Stimulated activated CD4-positive, alpha-beta T cell treated with anti-CD3 and anti-CD28 coated beads, Interleukin-12 subunit alpha, Interleukin-12 subunit beta, amount 100 ng/mL, for 48 hours (primary cell): ENCODE measurements at places on chromosomes 3 and 15.

DNA sequence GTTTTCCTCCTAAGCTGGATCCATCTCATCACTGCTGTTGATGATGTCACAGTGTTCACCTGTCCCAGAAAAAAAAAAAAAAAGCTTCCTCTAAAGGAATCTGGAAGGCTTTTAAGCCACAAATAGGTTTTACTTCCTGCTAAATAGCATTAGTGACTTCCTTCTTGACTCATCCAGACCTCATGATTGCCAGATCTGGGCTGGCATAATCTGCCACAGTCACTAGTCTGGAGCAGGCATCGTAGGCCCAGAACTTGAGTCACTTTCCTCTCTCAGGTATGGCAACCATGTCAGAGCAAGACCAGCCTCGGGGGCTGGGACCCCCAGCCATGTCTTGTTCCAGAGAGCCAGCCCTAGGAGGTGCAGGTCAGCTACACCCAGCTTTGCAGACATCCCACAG lies 266.5 kb upstream of the CADM2 start:
- DNase-seq: no peak

DNA sequence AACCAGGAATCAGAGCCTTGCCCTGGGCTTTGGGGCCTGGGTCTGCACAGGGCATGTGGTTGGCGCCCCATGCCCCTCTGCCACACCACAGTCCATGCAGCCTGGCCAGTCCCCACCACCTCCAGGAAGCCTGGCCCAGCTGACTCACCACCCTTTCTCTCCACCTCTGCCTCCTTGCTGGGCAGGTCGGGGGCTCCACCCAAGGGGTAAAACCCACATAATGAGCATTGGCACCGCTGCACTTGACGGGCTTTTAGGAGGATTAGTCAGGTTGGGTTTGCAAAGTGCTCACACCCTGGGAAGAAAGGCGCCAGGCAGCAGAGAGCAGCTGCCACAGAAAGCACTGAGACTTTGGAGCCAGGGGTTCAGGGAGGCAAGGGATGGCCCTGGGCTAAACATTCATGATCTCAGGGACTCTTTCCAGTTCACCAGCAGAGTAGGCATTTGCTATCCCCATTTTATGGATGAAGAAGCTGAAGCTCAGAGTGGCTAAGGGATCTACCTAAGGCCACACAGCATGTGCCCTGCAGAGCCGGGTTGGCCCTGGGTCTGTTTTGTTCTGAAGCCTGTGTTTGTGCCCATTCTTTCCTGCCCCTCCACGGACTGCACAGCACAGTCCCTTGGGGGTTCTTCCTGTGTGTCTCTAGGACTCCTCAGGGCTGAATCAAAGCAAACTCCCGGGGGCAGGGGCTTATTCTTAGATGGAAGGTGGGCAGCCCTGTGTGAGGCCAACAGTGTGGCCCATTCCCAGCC lies 113.4 kb downstream of the ETFA start:
- no peak for DNase-seq

GRCh38 chr3:16743276-16743675 lies 138.1 kb upstream of the DAZL start:
- no peak for DNase-seq

- no peak for DNase-seq
Measured at GRCh38 chr3:56833022-56833421, 31.3 kb upstream of the ARHGEF3 start.

GRCh38 chr3:4522947-4523346 lies 29.8 kb downstream of the ITPR1 start:
- DNase-seq: no peak

DNA sequence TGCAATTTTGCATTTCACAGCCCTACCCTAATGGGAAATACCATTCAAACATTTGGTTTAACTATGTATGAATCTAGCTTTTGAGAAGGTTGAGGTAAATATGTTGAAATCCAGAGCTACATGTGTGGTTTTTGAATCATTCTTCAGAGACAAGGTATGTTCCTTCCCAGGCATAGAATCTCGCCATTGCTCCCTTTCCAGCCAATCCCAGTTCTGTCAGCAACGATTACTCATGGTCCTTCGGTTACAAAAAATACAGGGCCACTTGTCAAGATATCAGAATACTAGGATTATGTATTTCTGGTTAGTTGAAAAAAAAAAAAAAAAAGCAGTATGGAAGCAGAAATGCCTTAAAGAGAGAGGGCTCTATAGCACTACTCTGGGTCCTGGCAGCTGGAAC lies 182.4 kb downstream of the RBMS3 start:
- no peak for DNase-seq

DNA sequence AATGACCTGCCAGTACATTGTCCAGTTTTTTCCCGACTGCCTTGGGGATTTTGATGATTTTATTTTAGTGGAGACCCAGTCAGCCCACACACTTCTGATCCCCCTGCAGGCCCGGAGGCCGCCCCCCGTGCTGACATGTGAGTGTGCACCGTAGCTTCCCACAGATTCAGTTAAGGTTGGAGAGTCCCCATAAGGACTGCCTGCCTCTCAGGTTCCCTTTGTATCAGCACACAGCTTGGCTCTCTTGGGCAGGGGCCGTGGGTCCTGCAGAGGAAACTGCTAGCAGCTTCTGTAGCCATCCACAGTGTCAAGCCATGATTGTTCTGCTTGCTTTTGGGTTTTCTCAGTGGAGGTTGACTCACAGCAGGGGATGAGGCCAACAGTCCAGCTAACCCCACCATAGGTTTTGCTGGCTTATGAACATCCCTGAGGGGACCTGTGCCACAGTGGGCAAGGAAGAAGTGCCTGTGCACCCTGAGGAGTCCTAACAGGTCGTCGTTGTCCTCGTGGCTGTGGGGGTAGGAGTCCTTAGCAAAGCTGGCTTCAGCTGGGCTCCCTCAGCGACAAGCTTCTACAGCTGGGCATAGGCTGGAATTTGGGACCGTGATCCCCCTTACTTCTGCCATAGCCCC lies 46.4 kb downstream of the DLEC1 start:
- DNase-seq: no peak

- no peak for DNase-seq
Measured at GRCh38 chr3:109224333-109224732, 87.8 kb downstream of the C3orf85 start.

DNA sequence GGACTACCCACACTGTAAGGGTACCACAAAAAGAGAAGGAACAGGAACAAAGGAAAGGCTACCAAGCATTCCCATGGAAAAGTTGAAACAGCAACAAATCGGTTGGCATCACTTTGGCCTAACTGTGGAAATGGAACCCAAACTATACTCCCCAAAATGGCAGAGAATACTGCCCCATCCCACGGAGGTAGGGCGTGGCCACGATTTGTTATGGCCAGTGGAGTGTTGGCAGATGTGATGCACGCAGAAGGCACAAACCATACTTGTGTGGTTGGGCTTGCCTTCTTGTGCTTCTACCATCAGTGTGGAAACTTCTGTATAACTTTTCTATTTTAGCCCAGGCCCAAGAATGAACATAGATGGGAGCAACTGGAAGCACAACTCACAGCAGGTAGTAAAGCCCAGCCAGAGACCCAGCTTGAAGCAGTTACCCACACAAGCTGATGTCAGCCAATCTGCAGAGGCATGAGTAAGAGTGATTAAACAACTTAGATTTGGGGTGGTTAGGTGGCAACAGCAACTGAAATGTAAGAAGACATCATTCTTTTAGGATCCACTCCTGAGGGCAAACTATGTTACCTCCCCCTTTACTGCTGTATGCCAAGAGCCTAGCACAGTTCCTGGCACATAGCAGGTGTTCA lies 64.1 kb downstream of the BTD start:
- DNase-seq: no peak

DNA sequence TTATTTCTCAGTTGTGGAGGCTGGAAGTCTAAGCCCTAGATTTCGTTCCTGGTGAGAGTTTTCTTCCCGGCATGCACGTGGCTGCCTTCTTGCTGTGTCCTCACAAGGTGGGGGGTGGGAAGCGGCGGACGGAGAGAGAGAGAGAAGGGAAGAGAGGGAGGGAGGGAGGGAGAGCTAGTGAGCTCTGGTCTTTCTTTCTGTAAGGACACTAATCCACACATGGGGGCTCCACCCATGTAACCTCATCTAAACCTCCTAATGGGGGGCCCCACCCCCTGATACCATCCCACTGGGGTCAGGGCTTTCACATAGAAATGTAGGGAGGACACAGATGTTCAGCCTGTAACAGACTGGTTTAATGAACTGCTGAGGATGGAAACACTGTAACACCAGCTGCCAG lies 7.3 kb downstream of the FBLN2 start:
- no peak for DNase-seq

- DNase-seq: no peak
Measured at GRCh38 chr3:10442151-10442795, 63.1 kb downstream of the ATP2B2 start.

GRCh38 chr15:91258415-91258759 lies 158.3 kb downstream of the SV2B start:
- DNase-seq: no peak

GRCh38 chr15:80568298-80568697 lies 126.8 kb upstream of the ABHD17C start:
- no peak for DNase-seq

DNA sequence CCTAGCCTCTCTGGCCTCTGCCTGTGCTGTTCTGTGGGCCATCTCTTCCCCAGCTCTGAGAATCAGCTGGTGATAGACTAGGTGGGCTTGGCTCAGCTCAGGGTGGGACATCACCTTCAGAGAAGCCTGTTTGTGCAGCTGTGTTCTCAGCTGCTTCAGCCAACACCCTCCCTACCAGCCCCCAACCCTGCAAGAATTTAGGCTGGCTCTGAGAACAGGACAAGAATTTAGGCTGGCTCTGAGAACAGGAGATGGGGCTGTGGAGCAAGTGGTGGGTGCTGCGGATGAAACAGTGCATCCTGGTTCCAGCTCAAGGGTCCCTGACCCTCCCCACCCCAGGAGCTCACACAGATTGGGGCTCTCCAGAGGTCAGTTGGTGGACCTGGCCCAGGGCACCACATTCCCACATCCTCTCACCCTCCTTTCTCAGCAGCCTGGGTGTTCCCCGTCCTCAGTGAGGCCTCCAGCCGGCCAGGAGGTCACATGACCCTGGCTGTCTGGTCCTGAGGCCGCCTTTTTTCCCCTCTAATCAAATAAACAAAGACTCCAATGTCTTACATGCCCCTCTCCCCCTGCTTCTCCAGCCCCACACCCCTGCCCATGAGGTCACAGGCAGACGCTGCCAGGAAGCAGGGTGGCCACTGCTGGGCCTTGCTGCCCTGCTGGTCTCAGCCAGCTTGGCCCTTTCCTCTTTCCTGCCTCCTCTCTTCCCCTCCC lies 14.9 kb downstream of the PLEKHO2 start:
- DNase-seq: no peak

DNA sequence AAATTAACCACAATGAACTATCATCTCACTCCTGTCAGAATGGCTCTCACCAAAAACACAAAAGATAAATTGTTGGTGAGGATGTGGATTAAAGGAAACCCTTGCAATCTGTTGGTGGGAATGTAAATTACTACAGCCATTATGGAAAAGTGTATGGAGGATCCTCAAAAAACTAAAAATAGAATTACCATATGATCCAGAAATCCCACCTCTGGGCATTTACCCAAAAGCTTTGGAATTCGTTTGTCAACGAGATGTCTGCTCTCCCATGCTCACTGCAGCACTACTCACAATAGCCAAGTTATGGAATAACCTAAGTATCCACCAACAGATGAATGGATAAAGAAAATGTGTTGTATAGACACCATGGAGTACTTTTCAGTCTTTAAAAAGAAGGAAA lies 21.6 kb downstream of the FSIP1 start:
- no peak for DNase-seq

- DNase-seq: no peak
Measured at GRCh38 chr15:93989440-93989998, 241.8 kb upstream of the MCTP2 start.

- DNase-seq: no peak
Measured at GRCh38 chr3:175410251-175410650, 551.1 kb downstream of the NAALADL2 start.

GRCh38 chr15:81182031-81182755 lies 14.5 kb upstream of the IL16 start:
- DNase-seq: no peak

DNA sequence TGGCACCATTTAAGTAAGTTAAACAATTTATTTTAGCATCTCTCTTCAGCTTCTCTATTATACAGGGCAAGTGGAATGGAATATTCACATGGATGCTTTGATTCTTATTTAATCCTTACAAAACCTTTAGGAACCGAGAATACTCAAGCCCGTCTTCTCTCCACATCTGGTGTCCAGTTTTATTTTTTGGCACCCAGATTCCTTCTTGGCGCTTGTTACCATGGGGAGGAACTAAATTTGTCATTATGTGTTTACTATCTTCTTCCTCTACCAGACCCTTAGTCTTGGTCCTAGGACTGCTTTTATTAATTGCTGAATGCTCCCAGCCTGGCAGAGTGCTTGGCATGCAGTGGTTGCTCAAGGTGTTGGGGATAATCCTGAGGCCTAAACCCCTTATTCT lies 138.8 kb downstream of the CACNA2D3 start:
- DNase-seq: no peak

DNA sequence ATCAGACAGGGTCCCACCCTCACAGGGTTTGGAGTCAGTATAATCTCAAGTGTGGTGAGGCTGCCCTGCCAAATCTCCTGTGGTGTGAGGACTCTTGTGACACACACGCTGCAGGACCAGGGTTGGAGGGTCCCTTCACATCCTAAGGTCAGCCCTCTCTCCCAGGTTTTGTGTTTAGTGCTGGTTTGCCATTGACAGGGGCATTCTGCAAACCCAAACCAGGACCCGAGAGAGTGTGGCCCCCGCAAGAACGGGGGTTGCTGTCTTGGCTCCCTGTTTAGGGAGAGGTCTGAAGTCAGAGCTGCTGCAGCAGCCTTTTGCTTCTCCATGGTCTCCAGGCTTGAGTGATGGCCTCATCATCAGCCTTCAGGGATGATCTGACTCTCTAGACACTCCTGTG lies 14.7 kb downstream of the FAM107A start:
- no peak for DNase-seq

DNA sequence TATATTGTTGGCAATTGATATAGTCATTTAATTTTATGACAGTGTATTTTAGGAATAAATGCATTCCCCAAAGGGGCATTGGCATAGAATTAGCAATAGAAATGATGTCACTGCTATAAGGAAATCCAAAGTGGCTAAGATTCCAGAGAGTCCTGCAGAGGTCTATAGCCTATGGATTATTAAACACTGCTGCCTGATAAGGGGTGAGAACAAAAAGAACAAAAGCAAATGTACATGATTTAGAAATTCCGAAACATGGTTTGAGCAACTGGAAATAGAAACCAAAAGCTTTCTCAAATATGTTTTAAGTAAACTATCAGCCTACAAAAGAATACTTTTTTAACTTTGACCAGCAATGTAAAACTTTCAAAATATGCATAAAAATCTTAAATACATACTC lies 280.1 kb upstream of the RASGRP1 start:
- no peak for DNase-seq

GRCh38 chr3:135966271-135966961 lies 888 bp downstream of the PPP2R3A start:
- DNase-seq: no peak

- no peak for DNase-seq
Measured at GRCh38 chr3:62632510-62633294, 242.5 kb downstream of the CADPS start.

- DNase-seq: no peak
Measured at GRCh38 chr3:151724576-151725562, 8.9 kb upstream of the AADACL2 start.

GRCh38 chr15:46296797-46297196 lies 662.0 kb downstream of the SQOR start:
- DNase-seq: no peak
